Small intestine (tissue), 16 donors: ENCODE measurements at places on chromosomes 3 and 15. TPM values are rescaled to one million over a fixed set of nuclear protein-coding genes. Genes with fewer than 3 reads are reported as not detected.
A peak's percentile ranks its signal among the peaks of the same experiment; 100 is the strongest.

DNA sequence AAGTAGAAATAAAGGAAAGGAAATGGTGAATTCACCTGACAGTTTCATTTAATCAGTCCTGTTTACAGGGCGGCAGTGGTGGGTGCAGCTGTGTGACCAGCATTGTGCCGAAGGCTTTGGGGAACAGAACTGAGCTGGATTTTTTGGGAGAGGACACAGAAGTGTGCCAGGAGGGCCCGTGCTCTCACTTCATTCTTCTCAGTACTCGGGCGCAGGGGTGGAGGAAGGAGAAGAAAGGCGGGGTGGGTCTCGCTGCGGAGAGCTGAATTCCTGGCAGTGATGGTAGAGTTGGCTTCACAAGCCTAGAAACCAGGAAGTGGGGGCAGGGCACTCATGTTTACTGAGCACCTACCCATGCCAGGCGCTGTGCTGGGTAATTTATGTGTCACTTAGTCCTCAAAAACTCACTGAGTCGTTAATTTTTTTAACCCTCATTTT is 64.6 kb downstream of the CRTC3 start:
- DNase-seq: no peak
- no peak overlapping the region for H3K4me3 ChIP-seq
- H3K27ac ChIP-seq: no peak overlapping the region
- H3K36me3 ChIP-seq: no peaks in the 10 kb centered on the region

GRCh38 chr3:6605227-6605626 is 255.7 kb upstream of the GRM7 start:
- no peaks in the 10 kb centered on the region for H3K27me3 ChIP-seq
- H3K27ac ChIP-seq: no peak overlapping the region
- no peaks in the 10 kb centered on the region for H3K36me3 ChIP-seq
- no peak for DNase-seq
- H3K4me3 ChIP-seq: no peak overlapping the region
- no peaks in the 10 kb centered on the region for H3K4me1 ChIP-seq

GRCh38 chr3:48684480-48685143 is 1.1 kb downstream of the NCKIPSD start:
- no peak overlapping the region for H3K27ac ChIP-seq
- peaks cover 23% of the 10 kb centered on the region for H3K4me1 ChIP-seq
- no peak overlapping the region for H3K4me3 ChIP-seq
- H3K36me3 ChIP-seq: no peaks in the 10 kb centered on the region
- H3K27me3 ChIP-seq: no peaks in the 10 kb centered on the region
- DNase-seq: no peak

GRCh38 chr3:31322460-31322859 is 210.3 kb upstream of the STT3B start:
- no peak for DNase-seq
- H3K27ac ChIP-seq: no peak overlapping the region
- H3K4me3 ChIP-seq: no peak overlapping the region
- H3K4me1 ChIP-seq: no peaks in the 10 kb centered on the region

- H3K4me3 ChIP-seq: no peak overlapping the region
- no peaks in the 10 kb centered on the region for H3K4me1 ChIP-seq
- DNase-seq: peak; percentile 63
- H3K27ac ChIP-seq: no peak overlapping the region
- no peaks in the 10 kb centered on the region for H3K36me3 ChIP-seq
Observed at GRCh38 chr3:74267588-74268184, 346.8 kb downstream of the CNTN3 start.

- H3K27ac ChIP-seq: no peak overlapping the region
- DNase-seq: no peak
- H3K4me3 ChIP-seq: no peak overlapping the region
- H3K27me3 ChIP-seq: no peaks in the 10 kb centered on the region
- H3K36me3 ChIP-seq: no peaks in the 10 kb centered on the region
Observed at GRCh38 chr3:122623031-122623829, 45.8 kb downstream of the PARP15 start.

DNA sequence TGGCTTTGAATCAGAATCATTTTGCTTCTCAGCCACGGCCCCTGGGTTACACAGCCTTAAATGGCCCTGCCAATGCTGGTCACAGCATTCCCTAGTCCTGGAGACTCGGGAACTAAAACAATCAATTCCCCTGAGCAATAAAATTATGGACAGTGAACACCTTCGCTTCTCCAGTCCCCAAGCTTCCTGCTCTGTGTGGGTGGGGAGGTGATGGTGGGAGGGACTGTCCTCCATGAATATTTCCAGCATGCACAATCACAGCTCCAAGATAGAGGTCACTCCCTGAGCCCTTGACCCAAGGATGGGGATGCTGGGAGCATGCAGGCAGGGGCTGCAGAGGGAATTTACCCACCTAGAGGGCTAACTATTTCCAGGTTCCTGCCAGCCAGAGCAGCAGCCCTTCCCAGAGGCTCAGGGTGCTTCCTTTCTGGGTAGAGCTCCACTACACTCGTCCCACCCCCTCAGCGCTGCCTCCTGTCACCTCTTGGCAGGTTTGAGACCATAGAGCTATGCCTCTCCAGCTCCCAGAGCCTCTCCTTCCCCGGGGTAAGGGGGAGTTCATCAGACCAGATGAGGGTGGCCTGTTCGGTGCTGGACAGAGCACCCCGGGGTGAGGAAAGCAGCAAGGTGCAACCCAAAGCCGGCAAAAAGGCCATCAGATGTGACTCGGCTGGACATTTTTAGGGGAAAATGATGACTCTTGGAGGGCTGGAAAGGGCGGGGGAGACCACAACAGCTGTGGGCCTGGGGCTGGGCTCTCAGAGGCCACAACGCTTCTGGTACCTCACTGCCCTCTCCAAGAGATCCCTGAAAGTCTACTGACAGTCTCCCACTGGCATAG is 14.5 kb upstream of the CCDC33 start:
- no peaks in the 10 kb centered on the region for H3K36me3 ChIP-seq
- peaks cover 14% of the 10 kb centered on the region for H3K4me1 ChIP-seq
- DNase-seq: no peak
- no peaks in the 10 kb centered on the region for H3K27me3 ChIP-seq
- H3K4me3 ChIP-seq: no peak overlapping the region
- H3K27ac ChIP-seq: no peak overlapping the region

- H3K4me3 ChIP-seq: no peak overlapping the region
- no peaks in the 10 kb centered on the region for H3K4me1 ChIP-seq
- no peaks in the 10 kb centered on the region for H3K36me3 ChIP-seq
- no peak overlapping the region for H3K27ac ChIP-seq
Observed at GRCh38 chr3:147864754-147865354, 455.7 kb downstream of the ZIC1 start.

- DNase-seq: no peak
- H3K27ac ChIP-seq: no peak overlapping the region
- no peak overlapping the region for H3K4me3 ChIP-seq
- H3K4me1 ChIP-seq: no peaks in the 10 kb centered on the region
- no peaks in the 10 kb centered on the region for H3K36me3 ChIP-seq
Observed at GRCh38 chr3:192128060-192128459, 599.3 kb downstream of the FGF12 start.

GRCh38 chr3:148605521-148605920 is 92.2 kb upstream of the AGTR1 start:
- no peak overlapping the region for H3K4me3 ChIP-seq
- DNase-seq: no peak
- no peaks in the 10 kb centered on the region for H3K36me3 ChIP-seq
- H3K27ac ChIP-seq: no peak overlapping the region

DNA sequence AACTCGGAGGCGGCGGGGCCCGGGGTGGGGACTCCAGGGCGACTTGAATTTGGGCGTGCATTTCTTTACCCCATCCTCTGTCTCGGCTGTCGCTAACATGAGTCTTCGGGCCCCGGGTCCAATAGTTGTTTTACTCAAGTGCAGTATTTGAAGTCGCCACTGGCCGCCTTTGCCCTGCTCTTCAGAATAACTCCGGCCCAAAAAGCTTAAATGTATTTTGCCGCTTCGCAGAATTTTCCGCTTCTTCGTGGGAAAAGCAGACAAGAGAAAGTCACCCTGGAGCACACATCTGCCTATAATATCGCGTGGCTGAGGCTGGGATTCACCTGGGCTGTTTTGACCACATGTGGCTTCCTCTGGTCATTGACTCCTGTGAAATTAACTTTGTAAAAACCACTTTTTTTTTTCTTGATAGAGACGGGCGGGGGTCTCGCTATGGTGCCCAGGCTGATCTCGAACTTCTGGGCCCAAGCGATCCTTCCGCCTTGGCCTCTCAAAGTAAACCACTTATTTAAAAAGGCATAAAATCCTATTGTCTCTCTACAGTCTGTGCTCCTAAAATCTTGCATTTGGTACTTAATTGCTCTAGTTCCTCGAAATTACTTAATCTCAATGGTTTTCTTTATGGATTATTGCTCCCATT is 676 bp downstream of the CNOT10 start:
- H3K4me3 ChIP-seq: peak overlapping the region; percentile 82
- H3K4me1 ChIP-seq: peaks cover 7% of the 10 kb centered on the region
- H3K36me3 ChIP-seq: no peaks in the 10 kb centered on the region
- H3K27me3 ChIP-seq: no peaks in the 10 kb centered on the region

DNA sequence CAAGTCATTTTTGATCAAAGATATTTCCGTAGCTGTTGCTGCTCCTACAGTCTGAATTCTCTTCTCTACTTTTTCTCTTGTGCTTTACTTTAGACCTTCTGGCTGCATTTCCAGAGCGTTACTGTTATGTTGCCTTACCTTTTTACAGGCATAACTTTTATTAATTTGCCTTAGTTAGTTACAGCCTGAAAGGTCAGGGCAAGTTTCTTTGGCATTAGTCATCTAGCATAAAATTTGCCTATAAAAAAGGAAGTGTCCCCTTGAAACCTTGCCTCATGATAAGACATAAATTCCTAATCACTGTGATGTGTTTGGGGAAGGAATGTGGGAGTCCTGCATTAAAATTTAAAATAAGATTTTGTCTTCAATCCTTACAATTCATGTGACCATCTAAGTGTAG is 618.5 kb downstream of the NR2F2 start:
- H3K4me1 ChIP-seq: no peaks in the 10 kb centered on the region
- no peak for DNase-seq
- no peaks in the 10 kb centered on the region for H3K36me3 ChIP-seq
- H3K27ac ChIP-seq: no peak overlapping the region

- no peaks in the 10 kb centered on the region for H3K4me1 ChIP-seq
- no peaks in the 10 kb centered on the region for H3K27me3 ChIP-seq
- H3K27ac ChIP-seq: no peak overlapping the region
- H3K4me3 ChIP-seq: no peak overlapping the region
- DNase-seq: no peak
- H3K36me3 ChIP-seq: no peaks in the 10 kb centered on the region
Observed at GRCh38 chr3:38491215-38491614, 4.9 kb upstream of the EXOG start.

GRCh38 chr15:53072077-53072476 is 281.9 kb upstream of the ONECUT1 start:
- H3K27ac ChIP-seq: no peak overlapping the region
- peak; percentile 78 for DNase-seq
- no peaks in the 10 kb centered on the region for H3K4me1 ChIP-seq
- no peak overlapping the region for H3K4me3 ChIP-seq

DNA sequence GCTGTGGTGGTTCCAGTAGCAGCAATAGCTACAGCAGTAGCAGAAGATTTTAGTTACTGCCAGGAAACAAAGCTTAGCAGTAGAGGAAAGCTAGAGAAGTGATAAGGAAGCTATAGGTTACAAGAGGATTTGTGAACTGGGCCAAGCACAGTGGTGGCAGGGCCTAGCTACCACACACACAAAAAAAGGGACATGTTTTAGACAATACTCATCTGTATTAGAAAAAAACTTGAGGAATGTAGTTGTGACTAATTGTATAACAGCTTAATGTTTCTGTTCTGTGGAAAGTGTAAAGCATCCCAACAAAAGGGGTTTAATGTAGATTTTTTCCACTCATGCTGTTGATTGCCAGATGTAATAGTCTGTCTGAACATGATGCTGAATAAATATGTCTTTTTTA is 29.9 kb upstream of the PFN2 start:
- no peaks in the 10 kb centered on the region for H3K4me1 ChIP-seq
- no peak for DNase-seq
- H3K27me3 ChIP-seq: no peaks in the 10 kb centered on the region
- H3K36me3 ChIP-seq: no peaks in the 10 kb centered on the region

- no peak overlapping the region for H3K4me3 ChIP-seq
- H3K27ac ChIP-seq: no peak overlapping the region
- no peaks in the 10 kb centered on the region for H3K36me3 ChIP-seq
- no peak for DNase-seq
- H3K4me1 ChIP-seq: no peaks in the 10 kb centered on the region
- H3K27me3 ChIP-seq: no peaks in the 10 kb centered on the region
Observed at GRCh38 chr3:79843180-79843579, 75.4 kb upstream of the ROBO1 start.

- H3K36me3 ChIP-seq: no peaks in the 10 kb centered on the region
- H3K4me3 ChIP-seq: no peak overlapping the region
- H3K27ac ChIP-seq: peak overlapping the region; percentile 45
- peaks cover 5% of the 10 kb centered on the region for H3K4me1 ChIP-seq
Observed at GRCh38 chr3:112133626-112134334, 732 bp upstream of the GCSAM start.

Gene SYNPR
- 0.36 TPM for polyA plus RNA-seq

Gene PGBD4
- 0.89 TPM for polyA plus RNA-seq

Gene ABCC5
- 9.2 TPM for polyA plus RNA-seq

Gene MUC20
- 18.9 TPM for polyA plus RNA-seq

Gene COL6A5
- polyA plus RNA-seq: not detected

Gene TGM4
- not detected for polyA plus RNA-seq

Gene TRAT1
- 1.2 TPM for polyA plus RNA-seq

Gene PLSCR2
- polyA plus RNA-seq: 0.65 TPM
